ENCODE measurements at places on chromosomes 3 and 15. TPM values are rescaled to one million over a fixed set of nuclear protein-coding genes. Genes with fewer than 3 reads are reported as not detected.
A peak's percentile ranks its signal among the peaks of the same experiment; 100 is the strongest.

GRCh38 chr3:16085884-16086608, 88.4 kb upstream of the GALNT15 start:
- H3K36me3 ChIP-seq = no peaks in the 10 kb centered on the region
- no peaks in the 10 kb centered on the region for H3K4me1 ChIP-seq
- no peak overlapping the region for H3K4me3 ChIP-seq
- peak; percentile 71 for DNase-seq
- peak overlapping the region; percentile 56 for H3K27ac ChIP-seq

Gene RPP25
- 16.8 TPM for total RNA-seq

GRCh38 chr3:117281371-117281770, 571.8 kb downstream of the TUSC7 start:
- no peak for DNase-seq
- no peak overlapping the region for H3K27ac ChIP-seq
- H3K4me1 ChIP-seq = no peaks in the 10 kb centered on the region
- no peaks in the 10 kb centered on the region for H3K27me3 ChIP-seq
- no peak overlapping the region for H3K4me3 ChIP-seq

Gene ZNF620
- 1.3 TPM for total RNA-seq

Gene UROC1
- total RNA-seq = 0.07 TPM

Data from uterus (tissue), 4 donors.